Globus pallidus (tissue), 1 donor: ENCODE measurements at places on chromosomes 12 and 14.

GRCh38 chr12:123286652-123287373 lies 15.2 kb upstream of the CDK2AP1 start:
- DNase-seq, result no peak

GRCh38 chr12:118356809-118357256 lies 15.9 kb downstream of the TAOK3 start:
- no peak for DNase-seq

GRCh38 chr12:2246358-2246757 lies 193.6 kb downstream of the CACNA1C start:
- DNase-seq, result no peak

DNA sequence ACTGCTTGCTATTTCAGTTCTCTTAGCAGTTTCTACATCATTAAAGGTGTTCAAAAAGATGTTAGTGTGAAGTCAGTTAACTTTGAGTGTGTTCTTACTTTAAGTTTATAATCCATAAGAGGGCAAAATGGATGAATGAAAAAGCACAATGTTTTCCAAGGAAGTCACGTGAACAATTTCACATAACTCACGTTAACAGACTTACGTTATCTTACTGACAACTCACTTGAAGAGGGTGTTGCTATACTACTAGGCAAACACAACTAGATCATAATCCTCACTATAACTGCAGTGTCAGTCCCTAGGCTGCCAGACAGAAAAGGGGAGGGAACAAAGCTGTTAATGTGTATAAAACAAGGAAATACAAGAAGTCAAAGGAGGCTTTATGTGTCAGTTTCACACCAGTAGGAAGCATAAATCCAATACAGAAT lies 6.4 kb downstream of the SLC2A13 start:
- no peak for DNase-seq

DNA sequence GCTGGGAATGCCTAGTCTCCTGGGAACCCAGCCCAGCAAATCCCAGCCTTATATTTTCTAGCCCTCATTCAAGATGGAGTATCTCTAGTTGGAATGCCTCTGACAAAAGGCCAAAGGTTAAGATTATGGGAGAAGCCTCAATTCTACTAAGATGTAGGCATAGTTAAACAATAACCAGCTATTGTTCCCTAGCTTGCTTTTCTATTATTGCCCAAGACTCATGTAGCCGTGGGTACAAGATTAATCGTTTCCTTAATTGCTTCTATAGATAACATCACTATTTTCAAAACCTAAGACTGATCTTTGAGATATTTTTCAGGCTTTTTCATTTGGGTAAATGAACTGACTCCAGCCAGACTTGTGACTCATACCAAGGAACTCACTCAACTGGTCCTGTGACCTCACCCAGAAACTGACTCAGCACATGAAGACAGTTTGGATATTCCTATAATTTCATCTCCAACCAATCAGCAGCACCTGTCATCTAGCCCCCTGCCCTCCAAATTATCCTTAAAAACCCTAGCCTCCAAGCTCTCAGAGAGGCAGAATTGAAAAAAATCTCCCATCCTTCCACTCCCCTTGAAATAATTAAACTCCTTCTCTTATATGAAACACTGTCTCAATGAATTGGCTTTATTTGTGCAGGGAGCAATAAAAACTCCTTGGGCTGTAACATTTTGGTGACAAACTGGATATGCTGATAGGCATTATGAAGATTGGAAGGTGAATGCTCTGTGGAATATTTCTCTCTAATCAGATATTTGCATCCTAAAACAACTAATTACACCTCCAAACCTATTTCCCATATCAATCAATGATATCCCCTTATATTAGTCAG lies 589.0 kb downstream of the C12orf50 start:
- no peak for DNase-seq

DNA sequence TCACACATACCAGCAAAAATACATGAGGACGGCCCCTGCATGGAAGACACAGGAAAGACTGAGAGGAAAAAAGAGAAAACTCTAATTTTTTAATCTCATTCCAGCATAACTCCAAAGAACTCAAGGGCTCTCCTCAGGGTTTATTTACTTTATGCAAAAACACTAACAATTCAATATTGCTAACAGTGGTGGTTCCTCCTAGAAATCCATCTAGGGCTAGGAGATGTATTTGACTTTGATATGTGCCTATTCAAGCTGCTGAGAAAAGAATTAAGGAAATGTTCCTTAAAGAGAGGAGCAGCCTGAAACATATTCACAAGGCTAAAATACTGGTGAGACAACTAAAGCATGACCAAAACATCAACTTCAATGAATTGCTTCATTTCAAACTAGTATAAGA lies 57.0 kb downstream of the SLC25A21 start:
- DNase-seq, result no peak

DNA sequence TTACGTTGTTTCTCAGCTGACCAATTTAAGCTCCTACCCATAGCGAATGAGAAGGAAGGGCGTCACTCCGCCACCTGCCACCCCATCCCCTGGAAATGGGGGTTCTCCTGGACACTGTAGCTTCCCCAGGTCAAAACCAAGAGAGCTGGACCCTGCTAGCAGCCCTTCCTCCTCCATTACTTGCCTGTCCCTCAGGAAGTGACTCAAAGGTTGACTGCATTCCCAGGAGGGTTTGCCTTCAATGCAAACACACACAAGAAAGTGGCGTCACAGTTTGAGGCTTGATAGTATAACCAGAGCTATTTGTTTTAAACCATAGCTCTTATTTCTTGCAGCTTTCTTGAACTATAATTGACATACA lies 79.1 kb downstream of the KCNK13 start:
- DNase-seq, result no peak

DNA sequence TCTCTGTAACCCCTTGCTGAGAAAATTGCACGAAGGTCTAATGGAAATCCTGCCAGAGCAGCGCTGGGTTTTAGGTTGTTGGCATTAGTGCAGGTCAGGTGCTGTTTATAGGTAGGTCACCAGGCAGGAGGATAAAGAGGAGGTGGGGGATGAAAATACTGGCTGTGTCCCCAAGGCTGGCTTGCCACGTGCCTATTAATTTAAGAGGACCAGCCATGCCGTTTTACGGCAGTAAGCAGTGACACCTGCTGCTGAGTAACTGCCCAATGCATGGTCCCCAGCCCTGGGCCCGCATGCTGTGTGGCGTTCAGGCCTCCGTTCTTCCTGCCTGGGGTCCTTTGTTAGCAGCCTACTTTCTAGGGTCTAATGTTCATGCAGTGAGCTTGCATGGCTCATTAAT lies 67.2 kb downstream of the WDR20 start:
- DNase-seq, result no peak
